ENCODE measurements at places on chromosomes 5 and 9. TPM values are rescaled to one million over a fixed set of nuclear protein-coding genes. Genes with fewer than 3 reads are reported as not detected.

Gene OR1J2
- not detected for total RNA-seq

Gene MPDZ
- total RNA-seq = 13.7 TPM

Gene CMYA5
- total RNA-seq = 0.12 TPM

Gene LTC4S
- total RNA-seq = not detected

Gene IFNB1
- not detected for total RNA-seq

Gene ROPN1L
- total RNA-seq = 0.84 TPM

Gene FOXD4L3
- not detected for total RNA-seq

Gene PTGES
- 0.96 TPM for total RNA-seq

Gene C5orf52
- total RNA-seq = not detected

Gene RHOBTB3
- 70.2 TPM for total RNA-seq

Gene PLPP7
- total RNA-seq = 11.4 TPM

Gene TERT
- not detected for total RNA-seq

Gene GARIN3
- not detected for total RNA-seq

Gene GPR150
- not detected for total RNA-seq

Gene ARID3C
- total RNA-seq = not detected

Gene CCIN
- total RNA-seq = 0.24 TPM

Gene HMGCS1
- total RNA-seq = 18.9 TPM

Gene TEK
- total RNA-seq = not detected
